ENCODE measurements at places on chromosomes 5 and 9.

GRCh38 chr9:123757960-123758359 lies 172.0 kb downstream of the DENND1A start:
- no peaks in the 10 kb centered on the region for H3K36me3 ChIP-seq
- peaks cover 8% of the 10 kb centered on the region for H3K4me1 ChIP-seq
- no peak overlapping the region for H3K27ac ChIP-seq
- H3K27me3 ChIP-seq = no peaks in the 10 kb centered on the region

DNA sequence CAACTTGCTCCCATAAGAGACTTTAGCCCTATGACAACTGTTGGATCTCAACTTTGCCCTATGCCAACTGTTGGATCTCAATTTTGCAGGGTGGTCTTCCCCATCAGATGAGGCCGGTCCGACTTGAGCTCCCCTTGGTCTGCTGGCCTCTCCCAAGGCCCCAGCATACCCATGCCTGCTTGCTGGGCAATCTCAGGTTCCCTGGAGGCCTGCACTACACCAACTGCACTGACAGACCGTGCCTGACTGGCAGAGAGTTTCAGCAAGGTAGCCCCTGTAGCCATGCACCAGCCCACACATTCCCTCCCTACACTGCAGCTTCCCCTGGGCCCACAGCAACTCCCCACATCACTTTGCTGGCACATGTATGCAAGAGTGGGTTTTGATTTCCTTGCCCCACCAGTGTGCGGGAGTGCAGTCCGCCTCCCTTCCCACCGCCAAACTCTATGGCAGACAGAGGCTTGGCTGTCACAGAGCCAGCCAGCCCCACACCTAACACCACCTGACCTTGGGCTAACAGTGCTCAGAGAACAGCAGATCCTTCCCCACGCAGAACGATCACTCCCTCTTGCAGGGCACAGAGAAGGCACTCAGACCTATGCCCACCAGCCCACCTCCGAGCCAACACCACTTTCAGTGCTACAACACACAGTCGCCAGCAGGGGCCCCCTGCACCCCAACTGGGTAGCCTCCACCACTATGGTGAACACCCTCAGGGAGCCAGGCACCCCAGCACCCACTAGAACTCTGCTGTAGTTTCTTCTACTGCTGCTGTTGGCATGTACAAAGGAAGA lies 279.9 kb upstream of the COX7C start:
- DNase-seq = no peak
- no peak overlapping the region for H3K27ac ChIP-seq
- H3K4me3 ChIP-seq = no peak overlapping the region
- H3K27me3 ChIP-seq = no peaks in the 10 kb centered on the region

DNA sequence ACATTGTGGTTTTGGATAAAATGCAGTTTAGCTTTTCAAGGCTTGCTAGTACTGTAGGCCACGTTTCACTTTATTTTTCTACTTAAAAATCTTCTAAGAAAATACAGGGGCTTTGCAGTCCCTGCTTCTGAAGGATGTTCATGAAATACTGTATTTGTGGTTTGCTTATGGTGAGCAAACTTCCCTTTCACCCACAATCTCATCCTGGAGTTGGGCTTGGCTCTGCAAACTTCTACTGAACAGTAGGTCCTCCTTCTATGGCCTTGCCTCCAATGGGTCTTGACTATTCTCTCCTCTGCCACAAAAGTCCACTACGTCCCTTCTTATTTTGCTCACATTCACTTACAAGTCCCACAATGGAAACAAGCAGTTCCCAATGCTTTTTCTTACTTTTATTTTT lies 502.7 kb upstream of the KLF4 start:
- H3K27me3 ChIP-seq = no peaks in the 10 kb centered on the region
- H3K4me3 ChIP-seq = no peak overlapping the region

DNA sequence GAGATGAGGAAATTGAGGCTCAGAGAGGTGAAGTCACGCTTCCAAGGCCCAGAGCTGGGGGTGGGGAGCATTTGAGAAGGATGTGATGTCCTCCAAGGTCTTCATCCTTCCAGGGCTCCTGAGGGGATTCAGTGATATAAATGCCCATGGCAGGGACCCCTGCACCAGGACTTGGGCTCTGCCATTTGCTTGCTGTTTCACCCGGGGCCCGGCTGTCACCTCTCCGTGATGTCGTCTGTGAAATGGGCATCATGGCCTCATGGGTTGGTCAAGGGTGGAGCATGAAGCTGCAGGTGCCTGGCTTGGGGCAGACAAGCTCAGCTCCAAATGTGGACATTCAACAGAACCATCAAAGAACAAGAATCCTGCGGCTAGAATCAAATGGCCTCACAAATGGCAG lies 253.1 kb downstream of the PBX3 start:
- no peaks in the 10 kb centered on the region for H3K4me1 ChIP-seq
- DNase-seq = no peak
- H3K36me3 ChIP-seq = no peaks in the 10 kb centered on the region
- H3K4me3 ChIP-seq = no peak overlapping the region
- H3K27ac ChIP-seq = no peak overlapping the region

DNA sequence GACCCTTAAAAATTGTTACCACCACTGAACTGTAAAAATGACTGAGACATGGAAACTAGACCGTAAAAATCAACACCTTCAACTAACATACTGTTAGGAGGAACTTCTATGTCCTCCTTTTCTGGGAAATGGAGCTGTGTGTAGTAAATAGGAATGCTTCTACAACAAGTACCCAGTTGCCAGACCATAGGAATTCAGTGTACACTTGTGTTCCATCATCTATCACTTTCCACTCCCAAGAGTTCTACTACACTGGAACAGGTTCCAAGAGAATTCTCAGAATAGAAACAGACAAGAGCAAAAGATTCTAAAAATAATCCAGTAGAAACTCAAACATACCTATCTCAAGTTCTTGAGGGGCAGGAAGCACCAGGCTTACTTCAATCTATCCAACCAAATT lies 23.6 kb downstream of the UBAP2 start:
- H3K36me3 ChIP-seq = no peaks in the 10 kb centered on the region
- H3K4me1 ChIP-seq = peaks cover 11% of the 10 kb centered on the region
- no peak overlapping the region for H3K4me3 ChIP-seq
- no peak overlapping the region for H3K27ac ChIP-seq
- H3K27me3 ChIP-seq = no peaks in the 10 kb centered on the region

- no peaks in the 10 kb centered on the region for H3K4me1 ChIP-seq
- H3K4me3 ChIP-seq = no peak overlapping the region
- H3K36me3 ChIP-seq = no peaks in the 10 kb centered on the region
- H3K27ac ChIP-seq = no peak overlapping the region
Measured at GRCh38 chr5:77355080-77355479, 137.0 kb downstream of the WDR41 start.

GRCh38 chr9:71072587-71072986 lies 48.8 kb downstream of the TRPM3 start:
- H3K27ac ChIP-seq = no peak overlapping the region
- H3K36me3 ChIP-seq = no peaks in the 10 kb centered on the region
- no peak overlapping the region for H3K4me3 ChIP-seq
- DNase-seq = no peak
- H3K27me3 ChIP-seq = no peaks in the 10 kb centered on the region

GRCh38 chr5:55535199-55535905 lies 588 bp upstream of the PLPP1 start:
- no peaks in the 10 kb centered on the region for H3K27me3 ChIP-seq
- no peak for DNase-seq
- peak overlapping the region; percentile 83 for H3K4me3 ChIP-seq
- H3K4me1 ChIP-seq = peaks cover 20% of the 10 kb centered on the region

DNA sequence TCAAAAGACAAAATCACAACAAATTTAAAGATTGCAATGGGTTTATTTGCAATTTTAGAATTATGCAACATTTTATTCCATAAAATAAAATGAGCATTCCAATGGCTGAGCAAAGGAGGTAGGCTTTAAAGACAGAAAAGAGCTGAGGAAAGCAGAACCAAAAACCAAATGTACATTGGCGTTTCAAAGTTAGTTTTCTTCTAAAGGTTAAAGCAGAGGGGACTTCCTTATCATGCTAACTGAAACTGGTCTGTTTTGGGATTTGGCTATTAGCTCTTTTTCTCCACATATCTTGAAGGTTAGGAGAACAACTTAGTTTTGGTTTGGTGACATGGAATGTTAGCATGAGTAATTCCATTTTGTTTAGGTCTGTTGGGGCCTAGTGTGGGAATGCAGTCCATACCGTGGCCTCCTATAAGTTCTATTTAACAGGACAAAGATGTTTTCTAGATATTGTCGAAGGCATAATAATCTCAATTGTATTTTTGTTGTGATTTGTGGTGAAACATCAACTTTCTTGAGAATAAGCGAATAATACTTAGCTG lies 20.3 kb downstream of the DCP2 start:
- H3K4me3 ChIP-seq = no peak overlapping the region
- no peaks in the 10 kb centered on the region for H3K4me1 ChIP-seq
- no peak overlapping the region for H3K27ac ChIP-seq
- no peak for DNase-seq

- no peak overlapping the region for H3K4me3 ChIP-seq
- no peak overlapping the region for H3K27ac ChIP-seq
- no peak for DNase-seq
- no peaks in the 10 kb centered on the region for H3K27me3 ChIP-seq
Measured at GRCh38 chr5:57193757-57194413, 20.0 kb downstream of the GPBP1 start.

GRCh38 chr5:169412831-169413230 lies 111.9 kb upstream of the SLIT3 start:
- no peaks in the 10 kb centered on the region for H3K27me3 ChIP-seq
- H3K4me1 ChIP-seq = no peaks in the 10 kb centered on the region
- no peak overlapping the region for H3K4me3 ChIP-seq
- no peak overlapping the region for H3K27ac ChIP-seq
- H3K36me3 ChIP-seq = no peaks in the 10 kb centered on the region
- DNase-seq = no peak

Measured in body of pancreas (tissue), 4 donors.